ENCODE measurements at places on chromosomes 13 and 19.

- no peak for DNase-seq
Observed at GRCh38 chr13:101492251-101492910, 39.9 kb downstream of the ITGBL1 start.

- DNase-seq, result no peak
Observed at GRCh38 chr19:29530540-29531457, 5.0 kb downstream of the VSTM2B start.

GRCh38 chr13:97945792-97946419 lies 7.6 kb upstream of the IPO5 start:
- DNase-seq, result no peak

DNA sequence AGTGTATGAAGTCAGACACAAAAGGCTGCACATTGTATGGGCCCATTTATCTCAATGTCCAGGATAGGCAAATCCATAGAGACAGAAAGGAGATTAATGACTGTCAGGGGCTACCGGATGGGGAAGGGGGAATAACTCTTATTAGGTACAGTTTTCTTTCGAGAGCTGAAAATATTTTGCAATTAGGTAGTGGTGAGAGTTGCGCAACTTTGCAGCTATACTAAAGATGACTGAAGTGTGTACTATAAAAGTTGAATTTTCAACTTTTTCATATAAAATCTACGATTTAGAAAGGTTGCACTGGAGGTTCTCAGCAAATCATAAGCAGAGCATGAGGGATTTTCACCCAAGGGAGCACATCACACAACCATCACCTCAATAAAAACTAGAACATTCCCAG lies 16.1 kb upstream of the SLC15A1 start:
- DNase-seq, result no peak

- no peak for DNase-seq
Observed at GRCh38 chr13:91836553-91836952, 438.1 kb downstream of the GPC5 start.

GRCh38 chr19:51810223-51810622 lies 15.3 kb downstream of the FPR3 start:
- no peak for DNase-seq

- DNase-seq, result no peak
Observed at GRCh38 chr19:36182612-36183244, 30.5 kb upstream of the COX7A1 start.

DNA sequence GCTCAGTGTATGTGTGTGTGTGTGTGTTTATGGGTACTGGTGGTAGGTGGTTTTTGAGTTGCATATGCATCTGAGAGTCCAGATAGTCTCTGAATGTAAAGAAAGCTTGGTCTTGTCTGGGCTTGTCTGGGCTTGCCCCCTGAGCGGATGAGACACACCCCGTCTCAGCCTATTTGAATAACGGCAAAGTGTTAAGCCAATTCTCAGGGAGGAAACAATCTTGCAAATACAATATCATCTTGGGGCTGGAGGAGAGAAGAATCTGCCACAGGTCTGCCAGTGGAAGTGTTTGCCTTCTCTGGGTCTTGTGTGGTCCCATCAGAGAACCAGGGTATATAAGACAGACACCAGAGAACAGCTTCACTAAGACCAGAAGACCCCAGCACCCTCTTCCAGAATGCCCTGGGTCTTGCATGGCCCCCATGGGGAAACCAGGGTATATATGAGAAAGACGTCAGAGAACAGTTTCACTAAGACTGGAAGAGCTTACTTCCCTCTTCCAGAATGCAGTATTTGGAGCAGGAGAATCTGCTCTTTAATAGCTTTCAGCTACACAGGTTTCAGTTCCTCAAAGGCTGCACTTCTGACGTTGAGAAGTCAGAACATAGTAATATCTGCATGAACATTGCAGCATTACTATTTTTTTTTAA lies 13.3 kb downstream of the CD70 start:
- no peak for DNase-seq

GRCh38 chr13:28324181-28324789 lies 170.6 kb downstream of the FLT1 start:
- peak; percentile 20 for DNase-seq

DNA sequence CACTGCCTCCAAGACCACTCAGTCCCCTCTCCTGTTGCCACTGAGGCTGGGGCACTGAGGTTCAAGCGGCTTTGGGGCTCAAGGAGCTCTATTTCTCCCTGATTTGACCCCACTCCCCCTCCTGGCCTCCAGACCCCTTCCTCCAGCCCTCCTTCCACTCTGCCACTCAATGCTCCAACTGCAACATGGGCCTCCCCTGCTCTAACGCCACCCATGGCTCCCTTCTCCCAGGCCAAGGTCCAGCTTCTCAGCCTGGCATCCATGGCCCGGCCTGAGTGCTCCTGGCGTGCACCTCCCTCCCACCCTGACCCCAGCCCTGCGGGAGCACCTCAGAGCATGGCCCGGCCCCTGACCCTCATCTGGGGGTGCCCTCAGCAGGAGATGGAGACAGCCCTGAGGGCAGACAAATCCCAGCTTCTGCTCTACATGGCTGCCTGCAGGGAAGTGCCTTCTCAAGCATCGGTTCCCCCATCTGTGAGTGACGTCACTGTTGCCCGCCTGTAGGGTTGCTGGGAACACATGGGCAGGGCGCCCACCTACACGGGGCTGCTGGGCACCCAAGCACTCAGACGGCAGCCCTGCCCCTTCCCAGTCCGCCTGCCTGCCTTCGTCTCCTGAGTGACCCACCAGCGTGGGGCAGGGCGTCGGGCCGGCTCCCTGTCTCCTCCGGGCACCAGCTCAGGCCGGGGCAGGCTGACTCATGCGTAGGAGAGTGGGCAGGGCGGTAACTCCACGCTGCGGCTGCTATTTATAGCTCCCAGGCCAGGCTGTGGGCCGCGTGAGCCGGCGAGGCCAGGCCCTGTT lies 1.6 kb upstream of the DIRAS1 start:
- no peak for DNase-seq

GRCh38 chr13:66528944-66529576 lies 701.1 kb downstream of the PCDH9 start:
- no peak for DNase-seq

GRCh38 chr13:106513025-106513983 lies 22.2 kb downstream of the EFNB2 start:
- DNase-seq, result no peak

DNA sequence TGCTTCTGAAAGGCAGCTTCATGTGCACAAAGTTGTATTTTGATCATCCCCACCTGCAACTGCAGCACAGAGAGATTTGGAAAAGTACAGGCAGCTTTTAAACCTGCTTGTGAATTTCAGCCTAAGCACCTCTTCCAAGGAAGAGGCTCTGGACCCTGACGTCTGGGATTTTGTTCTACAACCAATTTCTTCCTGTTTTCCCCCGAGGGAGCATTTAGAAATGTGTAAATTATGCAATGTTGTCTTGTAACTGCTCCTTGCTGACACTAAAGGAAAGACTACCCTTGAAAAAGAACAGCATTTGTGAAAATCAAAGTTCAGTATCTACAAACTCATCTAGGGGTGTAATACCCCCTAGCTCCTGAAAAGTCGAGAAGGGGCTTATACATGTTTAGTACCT lies 15.4 kb downstream of the MED26 start:
- DNase-seq, result no peak

GRCh38 chr19:485077-485476 lies 11.2 kb upstream of the MADCAM1 start:
- no peak for DNase-seq
